Left kidney (tissue), 8 donors: ENCODE measurements at places on chromosomes 6 and 20.

DNA sequence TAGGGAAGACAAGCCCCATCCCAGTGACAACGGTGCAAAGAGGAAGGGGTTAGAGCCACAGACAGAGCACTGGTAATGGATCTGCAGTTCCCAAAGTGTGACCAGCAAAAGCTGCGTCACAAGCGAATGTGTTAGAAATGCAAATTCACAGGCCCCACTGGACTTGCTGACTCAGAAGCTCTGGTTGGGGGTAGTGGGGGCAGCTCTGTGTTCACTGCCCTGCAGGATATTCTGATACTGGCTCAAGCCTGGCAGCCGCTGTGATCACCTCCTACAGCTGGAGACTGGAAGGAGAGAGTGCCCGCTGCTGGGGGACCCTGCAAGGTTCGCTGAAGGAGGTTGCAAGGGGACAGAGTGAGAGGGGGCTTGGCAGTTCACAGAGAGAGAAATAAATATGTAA, 179.7 kb upstream of the CDH4 start:
- no peak for DNase-seq

- no peak for DNase-seq
Measured at GRCh38 chr6:112800916-112801315, 453.8 kb downstream of the RFPL4B start.

DNA sequence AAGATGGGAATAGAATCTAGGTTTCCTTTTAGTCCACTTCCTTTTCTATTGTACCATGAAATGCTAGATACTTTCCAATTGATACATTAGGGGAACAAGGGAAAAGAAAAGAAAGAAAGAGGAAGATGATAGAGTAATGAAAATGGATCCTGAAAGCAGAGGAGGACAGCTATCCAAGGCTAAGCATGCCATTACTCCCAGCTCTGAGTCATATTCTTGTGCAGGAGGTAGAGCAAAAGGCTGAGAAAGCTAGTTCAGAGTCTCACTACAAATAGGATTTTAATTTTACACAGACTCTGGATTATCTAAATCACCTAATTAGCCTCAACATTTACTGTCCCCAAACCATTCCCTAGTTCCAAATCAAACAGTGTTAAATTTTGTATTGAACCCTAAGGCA, 23.6 kb downstream of the RWDD2A start:
- DNase-seq = no peak

- no peak for DNase-seq
Measured at GRCh38 chr6:8329562-8329961, 105.8 kb downstream of the SLC35B3 start.

- DNase-seq = no peak
Measured at GRCh38 chr6:23728707-23729106, 397.3 kb upstream of the NRSN1 start.
